Dermis microvascular lymphatic vessel endothelial cell (primary cell): ENCODE measurements at places on chromosomes 4 and X. TPM values are rescaled to one million over a fixed set of nuclear protein-coding genes. Genes with fewer than 3 reads are reported as not detected.

SPANXN3 gene
- total RNA-seq: not detected in 2 replicates

MTNR1A gene
- not detected in 2 replicates for total RNA-seq

RRH gene
- 0.13 TPM in 1 of 2 replicates, not detected in the other for total RNA-seq

BEX2 gene
- total RNA-seq: 0.77 and 1.1 TPM in 2 replicates

CCDC158 gene
- total RNA-seq: not detected in 2 replicates

TEC gene
- 0.51 and 1.3 TPM in 2 replicates for total RNA-seq

PDK3 gene
- total RNA-seq: 3.0 and 3.7 TPM in 2 replicates

ADH7 gene
- total RNA-seq: 0.13 TPM in 1 of 2 replicates, not detected in the other

SLC7A11 gene
- total RNA-seq: 6.4 and 17.3 TPM in 2 replicates

SPINK2 gene
- not detected in 2 replicates for total RNA-seq

SPIN4 gene
- 6.8 and 9.4 TPM in 2 replicates for total RNA-seq

SPARCL1 gene
- total RNA-seq: 10.0 and 19.2 TPM in 2 replicates

DMP1 gene
- total RNA-seq: not detected in 2 replicates

HSFX4 gene
- total RNA-seq: not detected in 2 replicates

GABRE gene
- total RNA-seq: 12.1 and 36.3 TPM in 2 replicates

CENPVL2 gene
- not detected in 2 replicates for total RNA-seq

DMRTC1 gene
- not detected in 2 replicates for total RNA-seq

LRAT gene
- total RNA-seq: under 0.01 TPM in 1 of 2 replicates, not detected in the other
